CD4-positive, alpha-beta T cell treated with Interferon alpha-2 for 1 hour (primary cell): ENCODE measurements at places on chromosomes 4 and X.

DNA sequence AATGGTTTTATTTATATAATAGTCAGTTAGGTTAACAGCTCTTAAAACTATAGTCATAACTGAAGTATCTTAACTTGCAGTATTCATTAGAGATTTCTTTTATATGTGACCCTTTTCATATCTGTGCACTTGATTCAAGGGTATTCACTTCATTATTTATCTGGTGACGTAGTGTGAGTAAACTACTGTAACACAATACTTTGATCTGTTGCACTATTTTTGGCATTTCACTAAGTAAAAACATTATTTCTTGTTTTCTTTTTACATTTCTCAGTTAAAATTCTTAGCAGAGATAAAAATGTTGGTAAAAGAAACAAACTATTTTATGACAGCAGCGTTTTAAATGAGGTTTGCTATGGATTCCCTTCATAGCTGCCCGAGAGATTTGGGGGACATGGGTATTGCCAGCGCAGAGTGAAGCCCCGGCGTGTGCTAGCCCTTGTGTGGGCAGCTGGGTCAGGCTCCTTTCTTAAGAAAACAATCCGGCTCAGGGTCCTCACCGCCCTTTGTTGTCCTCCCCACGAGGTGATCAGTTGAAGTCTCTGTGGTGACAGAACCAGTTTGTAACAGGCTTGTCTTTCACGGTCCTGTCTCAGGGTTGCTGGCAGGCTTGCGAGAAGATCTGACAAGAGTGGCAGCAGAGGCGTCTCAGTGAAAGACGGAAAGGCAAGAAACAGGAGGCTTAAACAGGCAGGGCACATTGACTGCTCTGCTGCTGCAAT is 293.4 kb downstream of the BMPR1B start:
- DNase-seq, result no peak

GRCh38 chrX:45472968-45473367 is 272.3 kb upstream of the DIPK2B start:
- no peak for DNase-seq

DNA sequence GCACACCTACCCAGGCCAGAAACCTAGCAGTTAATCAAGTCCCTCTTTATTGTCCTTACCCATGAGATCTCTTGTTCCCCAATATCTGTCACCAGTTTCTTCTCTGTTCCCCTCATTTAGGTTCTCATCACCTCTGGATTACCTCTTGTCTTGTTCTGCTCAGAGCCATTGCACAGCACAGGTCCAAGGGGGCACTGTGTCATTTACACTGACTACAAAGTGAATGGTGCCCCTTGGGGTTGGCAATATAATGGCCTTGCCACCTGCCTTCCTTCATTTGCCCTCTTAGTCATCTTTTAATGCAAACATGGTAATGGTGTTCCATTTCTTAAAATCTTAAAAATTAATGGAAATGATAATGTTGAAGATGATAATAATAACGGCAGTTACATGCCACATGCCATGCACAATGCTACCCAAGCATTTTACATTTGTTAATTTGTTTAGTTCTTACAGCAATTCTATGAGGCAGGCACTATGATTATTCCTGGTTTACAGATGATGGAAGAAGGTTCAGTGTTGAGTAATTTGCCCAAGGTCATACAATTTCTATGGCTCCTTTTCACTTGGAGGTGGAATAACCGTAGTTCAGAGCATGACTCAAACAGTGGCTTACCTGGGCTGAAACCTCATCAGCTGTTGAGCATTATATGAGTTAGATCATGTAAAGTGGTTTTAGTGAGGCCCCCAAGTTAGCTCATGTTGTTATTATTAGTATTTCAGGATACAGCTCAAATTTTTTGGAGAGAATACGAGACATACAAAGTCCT is 117.9 kb downstream of the RASL11B start:
- no peak for DNase-seq

DNA sequence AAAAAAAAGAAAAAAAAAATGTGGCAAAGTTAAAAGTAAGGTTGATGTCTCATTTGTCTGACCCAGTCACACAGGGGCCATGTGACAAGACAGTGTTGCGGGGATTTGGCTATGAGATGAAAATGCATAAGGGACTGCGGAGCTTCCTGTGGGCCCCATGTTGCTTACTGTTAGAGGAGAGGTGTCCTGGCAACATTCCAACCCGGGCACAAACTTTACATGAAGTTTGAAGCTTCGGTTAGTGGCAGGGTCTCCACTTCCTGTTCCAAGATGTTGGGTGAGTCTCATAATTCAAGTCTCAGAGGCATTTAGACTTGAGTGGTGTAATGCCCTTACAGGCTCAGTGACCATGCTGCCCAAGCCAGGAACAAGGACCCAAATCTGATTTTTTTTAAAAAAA is 111.3 kb downstream of the MAML3 start:
- DNase-seq, result no peak

DNA sequence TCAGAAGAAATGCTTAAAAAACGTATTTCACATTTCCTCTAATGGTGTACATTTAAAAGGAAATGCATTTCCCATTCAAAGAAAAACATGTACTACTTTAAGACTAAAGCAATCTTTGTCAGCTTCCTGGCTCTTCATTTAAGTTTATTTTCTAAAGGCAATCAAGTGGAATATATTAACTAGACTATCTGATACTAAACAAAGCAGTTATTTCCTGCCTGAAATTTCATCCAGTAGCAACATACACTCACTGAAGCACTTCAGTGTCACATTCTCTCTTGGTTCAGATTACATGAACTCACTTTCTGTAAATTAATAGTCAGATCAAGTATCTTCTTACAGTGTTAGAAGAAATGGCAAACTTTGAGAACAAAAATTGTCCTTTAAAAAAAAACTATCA is 42.5 kb downstream of the LRBA start:
- DNase-seq, result no peak

DNA sequence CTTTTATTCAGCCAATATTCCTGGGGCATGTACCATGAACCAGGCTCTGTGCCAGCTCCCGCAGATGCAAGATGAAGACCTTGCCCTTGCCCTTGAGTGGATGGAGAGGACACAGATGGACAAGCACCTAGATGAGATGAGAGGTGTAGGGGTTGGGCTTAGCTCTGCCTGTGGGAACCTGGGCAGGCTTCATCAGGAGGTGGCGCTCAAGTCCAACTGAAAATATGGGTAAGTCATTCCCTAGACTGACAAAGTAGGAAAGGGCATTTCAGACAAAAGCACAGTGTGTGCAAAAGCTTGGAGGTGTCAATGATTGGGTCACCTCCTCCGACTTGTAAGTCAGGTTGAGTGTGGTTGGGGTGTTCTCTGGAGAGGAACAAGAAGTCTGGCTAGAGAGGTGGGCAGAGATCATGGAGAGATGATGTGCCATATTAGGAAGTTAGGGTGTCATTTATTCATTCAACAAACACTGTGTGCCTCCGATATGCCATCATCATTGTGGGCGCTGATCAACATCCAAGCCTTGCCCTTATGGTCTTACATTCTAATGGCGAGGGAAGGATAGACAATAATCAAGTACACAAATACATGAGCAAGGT is 64.6 kb downstream of the ANAPC4 start:
- no peak for DNase-seq

- peak; percentile 26 for DNase-seq
Observed at GRCh38 chr4:47836641-47837093, 1.2 kb downstream of the CORIN start.

GRCh38 chr4:124454772-124455270 is 257.7 kb downstream of the ANKRD50 start:
- DNase-seq, result no peak

DNA sequence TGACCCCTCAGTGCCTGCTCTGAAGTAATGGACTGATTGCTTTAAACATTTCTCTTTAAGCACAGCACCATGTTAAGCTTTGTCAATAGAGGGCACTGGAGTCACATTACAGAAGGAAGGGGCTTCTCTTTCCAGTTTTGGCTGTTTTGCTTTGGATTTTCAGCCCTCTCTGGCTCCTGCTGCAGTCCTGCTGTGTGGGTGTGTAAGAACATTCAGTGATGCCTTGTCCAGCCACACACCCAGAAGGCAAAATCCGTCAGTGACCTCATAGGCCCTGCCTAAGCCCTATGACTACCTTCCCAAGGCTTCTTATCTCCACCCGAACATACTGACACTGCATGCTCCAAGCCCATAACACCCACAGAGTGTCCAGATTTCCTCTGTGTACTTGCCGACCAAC is 215.3 kb upstream of the CTSO start:
- no peak for DNase-seq

GRCh38 chr4:5883916-5884315 is 9.0 kb downstream of the CRMP1 start:
- DNase-seq, result no peak

DNA sequence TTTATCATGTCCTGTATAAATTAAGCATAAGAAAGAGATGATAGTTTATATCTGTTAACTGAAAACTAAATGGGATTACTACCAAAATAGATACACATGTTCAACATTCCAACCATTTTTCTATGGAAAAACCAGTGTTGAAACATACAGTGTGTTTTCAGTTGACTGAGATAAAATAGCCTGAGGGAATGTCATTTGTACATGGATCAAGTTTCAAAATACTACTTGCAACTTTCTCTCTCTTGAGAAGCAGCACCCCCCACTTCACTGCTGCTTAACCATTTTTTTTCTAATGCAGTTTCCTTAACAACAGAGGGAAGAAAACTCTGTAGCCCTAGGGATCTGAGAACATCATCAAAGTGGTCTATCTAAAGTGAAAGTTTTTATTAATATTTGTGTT is 70.8 kb downstream of the NPNT start:
- DNase-seq, result no peak

GRCh38 chrX:119156241-119156640 is 28.6 kb upstream of the KIAA1210 start:
- DNase-seq, result no peak

DNA sequence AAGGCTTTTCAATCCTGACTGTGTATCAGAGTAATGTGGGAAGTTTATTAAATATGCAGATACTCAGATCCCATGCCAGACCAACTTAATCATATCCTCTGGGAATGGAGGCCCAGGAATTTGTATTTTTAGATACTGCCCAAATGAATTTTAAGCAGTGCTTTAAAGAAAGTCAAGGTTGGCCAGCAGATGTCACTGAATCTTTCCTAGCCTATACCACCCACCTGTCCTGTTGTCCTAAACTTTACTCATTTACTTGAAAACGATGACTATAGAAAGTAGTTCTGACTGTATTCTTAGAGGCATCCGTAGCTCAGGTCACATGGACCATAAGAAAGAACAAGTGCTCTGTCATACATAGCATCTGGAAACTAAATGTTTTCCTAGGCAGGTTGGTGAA is 79.9 kb downstream of the AMOT start:
- DNase-seq, result no peak

GRCh38 chrX:77977095-77977494 is 7.7 kb upstream of the PGAM4 start:
- DNase-seq, result no peak

- DNase-seq, result no peak
Observed at GRCh38 chrX:52979993-52980392, 21.7 kb upstream of the FAM156A start.

DNA sequence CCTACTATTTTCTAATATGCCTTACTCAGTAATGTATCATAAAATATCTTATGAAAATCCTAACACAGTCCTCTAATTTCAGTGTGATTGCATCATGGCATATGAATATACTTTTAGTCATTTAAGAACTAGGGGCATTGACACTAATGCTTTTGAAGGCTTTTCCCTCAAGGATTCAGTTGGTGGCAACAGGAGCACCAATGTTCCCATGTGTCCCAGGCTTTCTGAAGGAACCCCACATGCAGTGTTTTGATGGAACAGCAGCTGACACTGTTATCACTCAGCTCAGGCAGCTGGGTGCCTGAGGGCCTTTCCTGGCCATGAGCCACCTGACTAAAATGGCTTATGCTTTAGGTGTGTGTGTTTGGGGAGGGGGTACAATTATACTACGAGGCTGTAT is 348.3 kb downstream of the ARHGAP24 start:
- DNase-seq, result no peak

DNA sequence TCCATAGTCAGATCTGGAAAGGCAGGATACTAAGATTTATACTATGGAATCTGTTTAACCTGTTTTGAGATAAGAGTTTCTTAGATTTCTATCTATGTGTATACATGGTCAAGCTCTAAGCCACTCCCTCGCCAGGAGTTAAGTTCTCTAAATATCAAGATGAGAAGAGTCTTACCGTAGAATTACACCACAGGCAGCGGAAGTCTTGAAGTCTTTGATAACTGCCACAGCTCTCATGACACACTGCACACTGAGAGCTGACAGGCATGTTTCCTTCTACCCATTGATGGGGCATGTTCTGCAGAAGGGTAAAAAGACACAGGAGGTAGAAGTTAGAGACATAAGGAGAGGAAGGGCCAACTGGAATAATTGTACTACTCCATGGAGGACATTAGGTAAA is 67.7 kb downstream of the DGKK start:
- DNase-seq, result no peak

GRCh38 chrX:125883169-125883568 is 282.9 kb downstream of the DCAF12L2 start:
- no peak for DNase-seq

GRCh38 chr4:158053086-158053485 is 119.7 kb downstream of the GASK1B start:
- no peak for DNase-seq

- no peak for DNase-seq
Observed at GRCh38 chrX:97168646-97169045, 284.9 kb downstream of the RPA4 start.

GRCh38 chrX:154733066-154733425 is 17.8 kb downstream of the GAB3 start:
- no peak for DNase-seq

DNA sequence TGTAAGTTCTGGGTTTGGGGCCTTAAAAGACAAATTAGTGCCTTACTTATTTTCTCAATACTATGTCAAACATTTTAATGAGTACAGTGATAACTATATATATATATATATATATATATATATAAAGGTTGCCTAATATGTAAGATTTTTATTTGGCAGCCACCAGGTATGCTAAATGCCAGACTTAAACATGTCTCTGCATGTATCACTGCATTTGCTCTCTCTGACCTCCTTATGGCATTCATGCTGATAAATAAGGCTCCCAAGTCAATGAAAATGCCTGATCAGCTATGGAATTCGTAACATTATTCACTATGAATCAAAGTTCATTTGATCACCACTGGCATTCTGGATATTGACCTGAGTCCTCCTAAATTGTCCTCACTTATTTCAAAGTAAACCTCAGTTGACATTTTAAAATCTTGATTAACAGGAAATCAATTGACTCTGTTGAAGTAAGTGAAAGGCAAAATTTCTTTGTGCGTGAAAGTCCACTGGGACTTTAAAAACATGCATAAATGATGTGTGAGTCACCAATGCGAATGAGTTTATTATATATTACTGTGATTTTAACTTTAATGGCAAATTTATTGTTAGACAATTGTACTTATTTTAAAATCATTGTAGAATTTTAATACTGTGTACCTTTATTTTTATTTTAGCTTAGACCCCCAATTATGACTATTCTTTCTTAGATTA is 29.2 kb upstream of the AREG start:
- DNase-seq, result no peak

DNA sequence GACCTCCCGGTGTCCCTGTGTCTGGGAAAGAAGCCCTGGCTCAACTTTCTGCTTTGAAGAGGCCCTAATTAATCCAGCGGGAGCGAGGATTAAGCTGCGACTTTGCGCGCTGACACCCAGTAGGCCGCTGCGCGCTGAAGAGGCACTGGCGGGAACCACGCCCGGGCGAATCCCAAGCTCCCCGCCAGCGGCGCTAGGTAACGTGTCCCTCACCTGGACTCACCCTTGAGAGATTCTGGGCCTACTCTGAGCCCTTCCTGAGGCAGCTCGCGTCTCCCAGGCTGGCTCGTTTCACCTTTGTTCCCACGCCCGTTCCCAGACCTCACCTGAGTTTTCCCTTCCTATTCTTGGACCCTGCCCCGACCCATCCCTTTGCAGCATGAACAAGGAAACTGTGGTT is 616 bp upstream of the KLHL34 start:
- DNase-seq, result no peak

GRCh38 chr4:14767142-14767541 is 235.1 kb upstream of the CPEB2 start:
- no peak for DNase-seq
